ENCODE measurements at places on chromosomes 12 and 14. TPM values are rescaled to one million over a fixed set of nuclear protein-coding genes. Genes with fewer than 3 reads are reported as not detected.

Gene GLIPR1L1
- 0.43 TPM for polyA plus RNA-seq

Gene PPP4R4
- 0.32 TPM for polyA plus RNA-seq

Gene KRT72
- not detected for polyA plus RNA-seq

Gene C3AR1
- polyA plus RNA-seq = 3.6 TPM

DNA sequence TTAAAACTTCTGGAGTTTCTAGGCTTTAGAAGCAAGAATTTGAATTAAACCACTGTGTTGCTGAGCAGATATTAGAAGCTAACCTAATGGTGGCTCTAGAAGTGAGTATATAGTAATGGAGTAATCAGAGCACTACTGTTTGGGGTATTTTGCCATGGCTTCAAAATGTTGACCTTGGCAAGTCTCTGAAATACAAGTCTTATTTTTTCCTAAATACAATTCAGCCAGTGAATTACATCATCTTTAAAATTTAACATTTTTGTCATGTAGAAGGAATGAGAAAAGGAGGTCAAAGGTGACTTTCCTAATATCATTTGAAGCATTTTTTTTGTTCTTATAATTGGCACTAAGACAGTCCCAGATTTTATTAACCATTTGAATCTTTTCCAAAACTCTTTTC, 25.2 kb downstream of the PMCH start:
- no peak for DNase-seq

DNA sequence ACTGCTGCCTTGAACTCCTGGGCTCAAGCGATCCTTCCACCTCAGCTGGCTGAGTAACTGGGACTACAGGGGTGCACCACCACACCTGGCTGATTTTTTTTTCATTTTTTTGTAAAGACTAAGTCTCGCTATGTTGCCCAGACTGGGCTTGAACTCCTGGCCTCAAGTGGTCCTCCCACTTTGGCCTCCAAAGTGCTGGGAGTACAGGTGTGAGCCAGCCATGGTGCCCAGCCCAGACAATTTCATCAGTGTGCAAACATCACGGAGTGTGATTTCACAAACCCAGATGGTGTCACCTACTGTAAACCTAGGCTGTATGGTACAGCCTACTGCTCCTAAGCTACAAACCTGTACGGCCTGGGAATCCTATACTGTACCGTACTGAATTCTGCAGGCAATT, 6.9 kb upstream of the BCL7A start:
- no peak for DNase-seq

- no peak for DNase-seq
These were observed 152.9 kb downstream of the EPS8 start for GRCh38 chr12:15636060-15636890.

DNA sequence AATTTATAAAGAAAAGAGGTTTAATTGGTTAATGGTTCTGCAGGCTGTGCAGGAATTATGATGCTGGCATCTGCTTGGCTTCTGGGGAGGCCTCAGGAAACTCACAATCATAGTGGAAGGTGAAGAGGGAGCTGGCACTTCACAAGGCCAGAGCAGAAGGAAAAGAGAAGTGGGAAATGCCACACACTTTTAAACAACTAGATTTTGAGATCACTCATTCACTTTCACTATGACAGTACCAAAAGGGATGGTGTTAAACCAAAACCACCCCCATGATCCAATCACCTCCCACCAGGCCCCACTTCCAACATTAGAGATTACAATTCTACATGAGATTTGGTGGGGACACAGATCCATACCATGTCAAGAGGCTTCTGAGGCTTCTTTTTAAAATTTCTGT, 62.6 kb downstream of the SLC38A4 start:
- DNase-seq = no peak

DNA sequence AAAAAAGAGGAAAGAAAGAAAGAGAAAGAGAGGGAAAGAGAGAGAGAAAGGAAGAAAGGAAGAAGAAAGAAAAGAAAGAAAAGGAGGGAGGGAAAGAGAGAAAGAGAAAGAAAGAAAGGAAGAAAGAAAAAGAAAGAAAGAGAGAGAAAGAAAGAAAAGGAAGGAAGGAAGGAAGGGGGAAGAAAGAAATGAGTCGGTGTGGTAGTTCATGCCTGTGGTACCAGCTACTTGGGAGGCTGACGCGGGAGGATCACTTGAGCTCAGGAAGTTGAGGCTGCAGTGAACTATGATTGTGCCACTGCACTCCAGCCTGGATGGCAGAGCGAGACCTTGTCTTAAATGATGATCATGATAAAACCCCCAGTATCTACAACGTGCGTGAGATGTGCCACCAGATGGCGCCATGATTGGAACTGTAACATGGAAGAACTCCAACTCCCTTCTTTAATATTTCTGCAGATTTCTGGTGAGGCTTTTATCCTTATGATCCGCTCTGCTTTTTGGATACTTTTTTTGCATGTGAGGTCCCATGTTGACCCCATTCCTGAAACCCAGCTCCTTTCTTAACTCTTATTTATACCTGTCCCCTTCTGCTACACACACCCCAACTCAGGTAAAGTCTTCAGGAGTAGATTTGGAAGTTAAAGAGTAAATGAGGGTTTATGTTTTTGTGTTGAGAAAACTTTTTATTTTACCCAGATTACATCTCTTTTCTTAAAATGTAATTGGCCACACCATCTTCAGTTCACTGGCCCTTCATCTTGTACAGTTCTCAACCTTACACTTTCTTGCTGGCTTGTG, 25.6 kb downstream of the RNASE10 start:
- peak; percentile 71 for DNase-seq

DNA sequence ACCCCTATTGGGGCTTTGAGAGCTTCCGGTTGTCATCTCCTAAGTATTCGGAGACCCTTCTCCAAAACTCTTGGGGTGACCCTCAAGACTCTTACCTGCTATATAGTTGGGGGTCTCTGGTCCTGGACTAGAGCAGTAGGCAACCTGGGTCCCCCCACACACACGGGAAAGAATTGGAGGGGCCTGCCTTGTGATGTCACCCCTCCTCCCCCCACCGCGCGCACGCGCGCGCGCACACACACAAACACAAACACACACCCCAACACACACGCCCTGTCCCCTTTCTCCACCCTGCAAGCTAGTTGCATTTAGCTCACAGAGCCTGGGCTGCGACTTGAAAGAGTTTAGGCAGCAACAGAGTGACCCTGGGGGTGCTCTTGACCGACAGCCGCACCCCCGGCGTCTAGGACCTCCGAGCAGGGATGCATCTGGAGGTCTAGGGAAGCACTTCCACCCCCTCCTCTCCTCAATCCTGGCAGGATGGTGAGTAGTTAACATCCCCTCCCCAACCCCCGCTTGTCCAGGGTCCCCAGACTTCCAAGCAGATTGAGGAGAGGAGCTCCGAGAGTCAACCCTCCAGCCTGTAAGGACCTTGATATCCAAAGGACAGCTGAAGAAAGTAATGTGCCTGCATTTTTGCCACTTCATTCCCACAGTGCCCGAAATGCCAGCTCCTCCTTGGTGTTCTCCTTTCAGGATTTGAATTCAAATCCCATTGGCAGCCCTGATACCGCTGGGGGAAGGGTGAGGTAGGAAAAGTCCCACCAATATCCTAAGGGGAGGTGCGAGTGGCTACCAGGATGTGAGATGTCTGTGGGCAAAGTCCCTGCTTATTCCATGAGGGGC, 1.4 kb upstream of the DNAJC14 start:
- peak; percentile 88 for DNase-seq

DNA sequence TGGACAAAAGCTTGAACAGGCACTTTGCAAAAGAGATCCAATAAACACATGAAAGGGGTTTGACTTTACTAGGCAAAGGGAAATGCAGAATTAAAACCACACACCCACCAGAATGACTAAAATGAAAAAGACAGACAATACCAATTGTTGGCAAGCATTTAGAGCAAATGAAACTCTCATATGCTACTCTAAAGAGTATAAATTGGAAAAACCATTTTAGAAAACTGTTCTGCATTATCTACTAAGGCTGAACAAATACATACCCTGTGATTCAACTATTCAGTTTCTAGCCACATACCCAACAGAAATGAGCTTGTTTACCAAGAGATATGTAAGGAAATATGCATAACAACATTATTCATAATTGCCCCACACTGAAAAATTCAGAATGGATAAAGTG, 8.5 kb upstream of the IL22 start:
- DNase-seq = no peak

DNA sequence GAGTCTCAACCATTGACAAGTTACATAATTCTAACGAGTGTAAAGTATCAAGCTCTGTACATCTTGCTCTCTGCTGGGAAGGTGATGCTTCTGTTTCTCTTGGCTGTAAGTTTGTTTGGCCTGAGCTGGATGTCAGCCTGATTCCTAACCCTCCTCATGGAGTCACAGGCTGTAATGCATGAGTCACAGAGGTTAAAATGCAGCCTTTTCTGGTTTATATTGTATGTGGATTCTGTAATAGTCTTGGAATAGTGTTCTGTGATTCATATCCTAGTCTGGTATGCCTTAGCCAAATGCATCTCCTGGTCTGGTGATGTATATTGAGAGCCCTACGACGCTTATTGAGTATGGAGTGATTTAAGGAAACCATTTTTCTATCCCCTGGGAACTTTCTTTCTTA, 104.5 kb upstream of the FRMD6 start:
- DNase-seq = no peak

DNA sequence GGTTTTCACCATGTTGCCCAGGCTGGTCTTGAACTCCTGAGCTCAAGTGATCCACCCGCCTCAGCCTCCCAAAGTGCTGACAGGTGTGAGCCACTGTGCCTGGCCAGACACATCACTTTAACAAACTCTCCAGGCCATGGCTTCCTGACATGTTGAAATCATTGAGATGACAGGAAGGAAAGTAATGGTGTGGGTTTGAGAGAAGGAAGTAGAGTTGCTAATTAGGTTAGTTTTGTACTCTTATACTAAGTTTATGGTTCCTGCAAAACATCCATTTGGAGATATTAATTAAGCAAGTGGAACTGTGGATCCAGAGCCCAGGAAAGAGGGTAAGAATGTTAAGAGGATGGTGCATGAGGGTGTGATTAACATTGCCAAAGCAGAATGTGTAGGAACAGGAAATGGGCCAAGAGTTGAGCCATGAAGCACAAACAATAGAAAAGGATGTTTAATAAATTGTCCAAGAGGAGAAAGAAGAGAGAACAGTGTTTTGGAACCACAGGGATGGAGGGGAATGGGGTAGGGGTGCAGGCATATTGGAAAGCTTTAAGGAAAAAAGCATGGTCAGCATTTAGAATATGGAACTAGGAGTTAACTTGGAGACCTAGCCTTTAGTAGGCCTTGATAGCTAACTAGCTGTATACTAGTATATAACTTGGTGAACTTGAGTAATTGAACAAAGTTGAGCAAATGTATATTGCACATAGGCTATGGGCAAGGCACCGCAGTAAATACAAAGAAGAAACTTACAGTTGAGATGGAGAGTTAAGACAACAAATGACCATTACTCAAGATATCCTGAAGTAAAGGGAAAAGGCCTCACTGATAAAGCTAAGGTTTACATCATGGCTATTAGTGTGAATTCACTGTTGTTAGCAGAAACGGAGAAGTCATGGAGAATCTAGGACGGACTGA, 91.3 kb upstream of the DNM1L start:
- no peak for DNase-seq

GRCh38 chr12:54352022-54352531, 12.2 kb downstream of the GPR84 start:
- DNase-seq = peak; percentile 92

GRCh38 chr12:130147875-130148596, 14.2 kb upstream of the FZD10 start:
- no peak for DNase-seq
